Islet precursor cell (in vitro differentiated cells): ENCODE measurements at places on chromosomes 3 and 15.

DNA sequence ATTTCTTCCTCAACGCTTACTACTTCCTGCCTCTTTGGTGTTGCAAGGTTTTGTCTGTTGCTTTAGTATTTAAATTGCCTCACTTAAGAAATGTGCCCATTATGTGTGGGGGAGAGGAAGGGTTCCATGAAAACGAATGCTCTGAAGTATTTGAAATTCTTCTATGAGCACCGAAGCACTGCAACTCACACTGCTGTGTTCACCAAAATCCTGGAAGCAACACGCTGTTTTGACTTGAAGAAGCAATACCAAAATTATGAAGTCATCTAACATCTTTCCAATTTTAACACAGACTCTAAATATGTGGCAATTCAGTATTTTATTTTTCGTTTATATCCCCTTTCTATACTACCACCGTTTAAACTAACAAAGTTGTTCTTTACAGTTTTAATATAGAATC is 101.5 kb downstream of the RBMS3 start:
- DNase-seq, result no peak

GRCh38 chr3:9861201-9861600 is 17.4 kb upstream of the RPUSD3 start:
- no peak for DNase-seq

- no peak for DNase-seq
Observed at GRCh38 chr3:157073810-157074209, 86.1 kb downstream of the CCNL1 start.

DNA sequence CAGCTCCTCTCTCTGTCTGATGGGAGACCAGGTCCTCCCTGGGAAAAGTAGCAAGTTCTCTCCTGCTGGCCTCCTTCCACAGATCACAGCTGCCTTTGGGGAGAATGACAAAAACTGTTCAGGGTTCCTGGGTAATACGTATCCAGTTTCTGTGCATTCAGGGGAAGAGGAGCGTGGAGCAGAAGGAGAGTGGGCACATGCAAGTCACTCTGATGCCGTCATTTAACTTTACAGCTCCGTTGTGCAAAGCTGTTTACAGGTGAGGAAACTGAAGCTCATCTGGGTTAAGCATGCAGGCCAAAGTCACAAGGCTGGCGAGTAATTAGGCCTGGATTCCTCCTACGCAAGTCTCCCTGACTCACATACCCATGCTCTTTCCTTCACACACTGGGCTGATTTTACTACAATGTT is 7.5 kb upstream of the TM4SF1 start:
- DNase-seq, result peak; percentile 81

GRCh38 chr15:58545307-58546065 is 113.7 kb downstream of the LIPC start:
- peak; percentile 50 for DNase-seq

- peak; percentile 87 for DNase-seq
Observed at GRCh38 chr15:30953731-30954378, 37.6 kb downstream of the MTMR10 start.

DNA sequence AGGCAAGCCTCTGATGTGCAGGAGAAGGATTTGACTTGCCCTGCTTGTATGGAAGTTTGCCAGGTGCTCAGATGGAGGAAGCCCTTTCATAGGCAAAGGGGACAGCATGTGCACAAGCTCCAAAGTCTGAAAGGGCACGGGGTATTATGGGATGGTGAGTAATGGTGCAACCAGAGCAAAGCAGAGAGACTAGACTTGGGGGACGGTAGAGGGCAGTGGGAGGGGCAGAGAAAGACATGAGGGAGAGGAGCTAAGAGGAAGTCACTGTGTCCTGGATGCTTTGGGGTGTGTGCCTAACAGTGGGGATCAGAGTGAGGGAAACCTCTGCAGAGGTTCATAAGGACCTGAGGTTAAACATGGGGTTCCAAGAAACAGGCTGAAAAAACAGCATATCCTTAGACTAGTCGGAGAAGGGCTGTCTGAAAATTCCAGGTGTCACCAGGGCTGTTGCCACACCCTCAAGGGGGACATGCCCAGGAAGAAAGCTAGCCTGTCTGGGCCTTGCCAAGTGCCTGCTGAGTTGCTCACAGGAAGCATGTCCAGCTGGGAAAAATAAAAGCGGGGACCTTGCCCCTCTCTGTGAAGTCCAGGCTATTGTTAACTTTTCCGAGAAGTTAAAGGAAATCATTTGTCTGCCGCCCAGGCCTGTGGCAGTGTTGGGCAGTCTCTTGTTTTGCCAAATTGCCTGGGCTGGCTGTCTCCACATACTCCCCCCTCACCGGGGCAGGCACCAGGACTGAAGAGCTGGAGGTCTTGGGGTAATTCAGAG is 47.1 kb downstream of the HRH1 start:
- DNase-seq, result no peak

DNA sequence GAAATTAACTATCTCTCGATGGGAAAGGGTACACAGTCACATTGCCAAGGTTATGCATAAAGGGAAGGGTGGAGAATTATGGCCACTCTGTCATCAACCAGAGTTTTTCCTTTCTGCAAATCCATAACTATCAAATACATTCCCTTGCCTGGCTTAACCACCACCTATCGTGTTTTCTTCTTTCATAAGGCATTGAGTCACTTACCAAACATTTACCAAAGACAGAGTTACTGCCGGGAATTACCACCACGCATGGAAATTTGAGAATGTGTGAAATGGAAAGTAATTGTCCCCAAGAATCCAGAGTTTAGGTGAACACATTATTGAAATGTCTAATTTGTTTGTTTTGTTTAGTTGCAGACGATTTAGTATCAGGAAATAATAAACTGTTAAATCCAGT is 134.3 kb upstream of the LRRN1 start:
- DNase-seq, result no peak

DNA sequence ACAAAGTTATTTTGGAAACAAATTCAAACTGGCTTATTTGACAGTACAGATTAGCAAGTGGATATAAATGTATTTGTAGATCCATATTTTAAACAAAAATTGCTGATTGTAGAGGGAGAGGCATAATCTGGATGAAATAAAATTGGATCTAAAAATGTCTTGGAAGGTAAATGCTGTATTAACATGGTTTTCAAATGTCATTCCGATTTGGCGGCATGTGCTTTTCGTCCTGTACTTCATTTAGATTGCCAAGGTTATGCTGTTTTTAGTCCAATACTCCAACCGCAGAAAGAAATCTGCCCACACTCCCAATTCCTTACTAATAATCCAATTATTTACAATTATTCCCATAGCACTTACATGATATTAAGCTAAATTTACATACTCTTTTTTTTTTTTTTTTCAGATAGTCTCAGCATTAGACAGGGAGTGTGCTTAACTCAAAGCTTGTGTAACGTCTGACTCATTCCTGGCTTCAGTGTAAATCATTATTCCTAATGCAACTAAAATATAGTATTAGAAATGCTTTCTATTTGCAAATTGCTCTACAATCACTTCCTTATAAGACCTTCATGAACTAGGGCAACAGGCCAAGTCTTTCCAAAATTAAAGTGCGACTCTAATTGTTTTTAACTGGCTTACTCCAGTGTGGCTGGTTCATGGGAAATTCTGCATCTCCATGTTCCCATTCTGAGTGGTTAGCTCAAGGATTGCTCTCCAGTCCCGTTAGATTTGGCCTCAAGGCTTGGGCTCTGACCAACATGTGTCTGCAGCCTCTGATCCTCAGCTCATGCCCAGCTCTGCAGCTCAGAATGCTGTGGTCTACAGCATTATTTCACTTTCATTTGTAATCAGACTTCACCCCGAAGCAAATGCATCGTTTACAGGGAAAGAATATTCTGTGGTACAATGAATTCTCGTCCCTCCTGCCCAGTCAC is 103.9 kb downstream of the FBN1 start:
- no peak for DNase-seq

DNA sequence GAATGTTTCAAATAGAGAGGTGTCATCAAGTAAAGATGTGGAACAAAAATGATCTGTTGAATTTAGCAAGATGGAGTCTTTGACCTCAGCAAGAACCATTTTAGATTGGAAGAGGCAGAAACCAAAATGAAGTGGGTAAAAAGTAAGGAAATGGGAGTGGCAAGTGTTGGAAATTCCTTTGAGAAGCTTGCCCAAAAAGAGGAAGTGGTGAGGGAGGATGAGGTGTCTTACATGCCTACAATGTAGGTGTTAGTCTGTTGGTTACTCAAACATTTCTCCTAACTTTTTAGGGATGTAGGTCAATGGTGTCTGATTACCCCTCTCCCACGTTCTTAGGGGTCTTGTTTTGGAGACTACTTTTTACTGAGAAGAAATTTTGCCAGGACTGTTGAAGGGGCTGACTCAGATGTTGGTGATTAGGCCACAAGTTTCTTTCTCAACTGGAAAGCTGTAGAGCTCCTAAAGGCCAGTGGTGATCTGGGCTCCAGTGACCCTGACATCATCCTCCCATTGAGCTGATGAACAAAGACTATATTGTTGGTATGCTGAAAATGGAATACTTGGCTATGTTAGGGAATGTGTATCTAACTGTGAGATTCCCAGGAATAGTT is 5.1 kb downstream of the PPP2R3A start:
- DNase-seq, result no peak

DNA sequence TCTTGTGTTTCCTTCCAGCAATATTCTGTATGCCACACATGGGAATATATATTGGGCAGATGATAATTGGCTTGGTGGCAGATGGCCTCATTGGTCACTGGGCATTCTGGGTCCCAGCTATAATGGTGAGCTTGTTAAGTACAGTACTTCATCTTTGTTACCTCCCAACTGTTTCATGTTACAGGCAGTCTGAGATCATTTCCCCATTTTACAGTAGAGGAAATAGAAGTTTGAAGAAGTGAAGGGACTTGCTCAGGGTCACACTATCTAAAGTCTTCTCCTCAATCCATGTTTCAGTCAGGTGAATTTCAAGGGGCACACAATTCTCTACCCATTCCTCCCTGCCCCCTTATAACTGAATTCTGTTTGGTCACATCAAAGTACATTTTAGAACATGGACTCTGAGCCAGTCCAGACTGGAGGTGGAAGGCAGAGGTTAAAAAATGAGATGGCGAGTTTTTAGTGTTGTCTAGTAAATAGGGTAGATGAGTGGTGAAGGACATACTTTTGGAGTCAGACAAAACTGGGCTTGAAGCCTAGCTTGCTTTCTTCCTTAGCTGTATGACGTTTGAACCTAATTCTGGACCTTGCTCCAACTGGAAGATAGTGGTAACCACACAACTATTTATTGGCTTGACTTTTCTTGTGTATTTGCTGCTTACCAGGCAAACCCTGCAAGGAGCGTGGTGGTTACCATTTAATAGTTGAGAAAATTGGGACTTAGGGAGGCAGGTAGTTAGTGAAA is 2.5 kb downstream of the EEFSEC start:
- DNase-seq, result no peak

DNA sequence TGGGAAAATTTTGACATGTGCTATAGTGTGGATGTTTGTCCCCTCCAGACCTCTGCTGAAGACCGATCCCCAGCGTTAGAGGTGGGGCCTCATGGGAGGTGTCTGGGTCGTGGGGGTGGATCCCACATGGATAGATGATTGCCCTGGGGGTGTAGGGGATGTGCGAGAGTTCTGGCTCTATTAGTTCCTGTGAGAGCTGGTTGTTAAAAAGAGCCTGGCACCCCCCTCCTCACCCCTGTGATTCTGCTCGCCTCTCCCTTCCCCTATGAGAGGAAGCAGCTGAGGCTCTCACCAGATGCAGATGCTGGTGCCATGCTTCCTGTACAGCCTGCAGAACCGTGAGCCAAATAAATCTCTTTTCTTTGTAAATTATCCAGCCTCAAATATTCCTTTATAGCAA is 67.4 kb downstream of the ATP10A start:
- DNase-seq, result no peak

DNA sequence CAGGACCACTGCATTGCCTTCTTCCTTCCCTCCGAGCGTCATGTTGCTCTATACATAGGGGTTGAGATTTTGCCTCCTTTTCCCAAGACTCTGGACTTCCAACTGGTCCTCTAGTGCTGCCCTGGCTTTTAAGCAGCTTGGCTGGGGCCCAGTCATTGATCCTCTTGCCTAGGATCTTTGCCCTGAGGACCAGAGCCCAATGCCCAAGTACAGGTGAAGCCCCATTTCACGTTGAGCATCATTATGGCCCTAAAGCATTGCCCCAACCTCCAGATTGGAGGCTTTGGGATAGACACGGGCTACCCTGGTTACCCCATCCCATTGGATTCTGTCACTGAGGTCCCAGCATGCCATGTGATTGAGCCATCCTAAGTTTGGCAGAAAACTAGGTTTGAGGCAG is 47.7 kb downstream of the CYP19A1 start:
- no peak for DNase-seq

GRCh38 chr15:40721701-40722100 is 26.7 kb downstream of the RAD51 start:
- no peak for DNase-seq

GRCh38 chr3:138829097-138829496 is 5.6 kb downstream of the PIK3CB start:
- DNase-seq, result no peak

GRCh38 chr3:13513051-13513912 is 33.2 kb downstream of the HDAC11 start:
- peak; percentile 82 for DNase-seq

DNA sequence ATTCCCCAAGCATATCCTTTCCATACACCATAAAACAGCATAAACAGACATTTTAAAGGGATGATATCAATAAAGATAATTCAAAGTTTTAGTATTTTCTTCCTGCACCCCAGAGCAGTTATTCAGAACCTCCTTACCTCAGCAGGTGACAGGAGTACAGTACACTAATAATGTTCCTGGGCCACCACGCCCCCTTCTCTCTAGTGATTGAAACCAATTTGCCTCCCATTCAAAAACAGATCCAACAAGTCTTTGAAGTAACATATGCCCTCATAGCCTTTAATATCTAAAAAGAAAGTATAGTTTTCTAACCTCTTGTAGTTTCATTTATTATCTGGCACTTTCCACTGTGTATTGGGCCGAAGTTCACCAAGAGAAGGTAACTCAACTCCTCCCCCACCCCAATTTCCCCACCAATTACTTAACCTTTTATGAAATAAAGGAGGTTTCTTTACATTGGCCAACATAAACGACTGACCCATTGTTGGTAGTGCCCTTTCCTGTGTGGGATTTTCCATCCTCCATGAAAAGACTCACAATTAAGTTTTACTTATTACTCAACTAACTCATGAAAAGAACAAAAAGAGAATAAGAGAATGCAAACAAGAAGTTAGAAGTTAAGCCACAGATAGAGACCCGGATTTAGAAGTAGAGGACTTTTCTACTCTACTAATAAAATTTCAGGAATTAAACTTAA is 5.0 kb upstream of the ATP8B4 start:
- no peak for DNase-seq
